ENCODE measurements at places on chromosomes 3 and 15.

GRCh38 chr3:110248666-110249065 lies 823.0 kb upstream of the NECTIN3 start:
- DNase-seq, result no peak

- DNase-seq, result peak; percentile 82
These were observed at the start of gene SHC4 for GRCh38 chr15:48963524-48964113. TSS of gene SHC4 (minus strand) at chr15:48963919. CDS start at chr15:48963015, 904 bp downstream.

DNA sequence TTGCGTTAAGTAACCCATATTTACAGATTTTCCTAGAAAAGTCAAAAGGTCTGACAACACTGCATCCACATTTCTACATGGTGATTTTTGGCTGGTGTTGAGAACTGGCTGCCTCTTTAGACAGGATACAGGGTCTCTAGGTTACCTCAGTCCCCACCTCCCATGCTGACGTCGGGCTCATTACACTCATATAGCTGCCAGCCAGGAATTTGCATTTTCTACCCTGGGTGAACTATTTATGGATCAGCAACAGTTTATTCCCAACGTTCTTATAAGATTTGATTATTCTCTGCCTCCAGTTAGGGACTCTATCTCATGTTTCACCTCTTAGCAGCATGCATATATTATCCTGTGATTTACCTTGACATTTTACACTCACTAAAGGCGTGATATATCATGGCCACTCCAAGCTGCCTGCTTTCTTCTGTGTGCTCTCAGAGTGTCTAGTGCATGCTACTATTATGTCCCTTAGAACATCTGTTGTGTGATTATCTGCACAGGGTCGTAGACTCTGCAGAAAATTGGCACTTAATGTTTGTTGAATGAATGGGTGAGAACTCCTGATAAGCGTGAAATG lies 49.0 kb downstream of the CLDN11 start:
- no peak for DNase-seq

DNA sequence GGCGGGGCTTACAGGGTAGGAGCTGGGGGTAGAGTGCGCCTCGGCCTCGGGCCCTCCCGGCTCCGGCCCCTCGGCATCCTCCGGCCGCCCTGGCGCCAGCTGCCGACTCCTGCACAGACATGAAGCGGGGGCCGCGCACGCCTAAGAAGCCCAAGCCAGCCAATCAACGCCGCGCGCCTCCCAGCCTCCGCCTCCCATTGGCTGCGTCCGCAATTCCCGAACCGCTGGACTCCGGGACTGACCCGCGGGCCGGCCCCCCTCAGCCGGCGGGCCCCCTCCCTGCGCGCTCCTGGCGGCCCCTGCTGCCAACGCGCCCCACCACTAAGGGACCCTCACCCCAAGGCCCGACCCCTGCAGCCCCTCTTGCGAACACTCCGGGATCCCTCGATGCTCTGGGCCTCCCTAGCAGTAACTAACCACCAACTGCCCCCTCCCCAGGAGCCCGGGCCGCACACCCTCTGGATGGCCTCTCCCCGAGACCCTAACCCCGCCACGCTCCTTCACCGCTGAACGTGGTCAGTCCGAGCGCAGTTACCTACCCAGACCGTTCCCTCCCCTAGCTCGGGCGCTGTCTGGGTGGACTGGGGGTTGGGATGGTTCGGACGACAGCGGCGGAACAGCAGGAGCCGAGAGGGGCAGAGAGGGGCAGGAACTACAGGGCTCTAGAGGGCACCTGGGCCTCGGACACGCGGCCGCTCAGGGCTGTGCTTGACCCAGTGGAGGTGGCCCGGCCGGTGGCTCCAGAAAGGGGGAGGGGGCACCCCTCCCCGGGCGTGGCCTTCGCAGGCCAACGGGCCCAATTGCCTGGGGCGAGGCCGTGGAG lies 5.0 kb downstream of the GATA2 start:
- peak; percentile 61 for DNase-seq

DNA sequence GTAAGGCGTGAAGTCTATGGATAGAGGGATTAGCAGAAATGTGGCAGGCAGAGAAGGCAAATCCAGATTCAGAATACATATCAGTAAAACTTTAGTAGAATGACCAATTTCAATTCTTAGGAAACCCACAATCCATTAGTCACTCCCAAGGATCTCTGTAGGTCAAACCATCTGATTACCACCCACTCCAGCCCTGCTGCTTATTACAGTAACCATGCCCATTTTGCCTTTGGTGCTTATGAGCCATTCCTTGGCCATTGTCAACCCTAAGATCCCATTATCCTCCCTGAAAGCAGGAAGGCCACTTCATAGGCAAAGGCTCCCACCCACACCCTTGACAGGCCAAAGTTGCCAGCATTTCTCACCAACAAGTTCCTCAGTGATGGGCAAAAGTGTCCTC lies 5.1 kb upstream of the KLHL40 start:
- no peak for DNase-seq

DNA sequence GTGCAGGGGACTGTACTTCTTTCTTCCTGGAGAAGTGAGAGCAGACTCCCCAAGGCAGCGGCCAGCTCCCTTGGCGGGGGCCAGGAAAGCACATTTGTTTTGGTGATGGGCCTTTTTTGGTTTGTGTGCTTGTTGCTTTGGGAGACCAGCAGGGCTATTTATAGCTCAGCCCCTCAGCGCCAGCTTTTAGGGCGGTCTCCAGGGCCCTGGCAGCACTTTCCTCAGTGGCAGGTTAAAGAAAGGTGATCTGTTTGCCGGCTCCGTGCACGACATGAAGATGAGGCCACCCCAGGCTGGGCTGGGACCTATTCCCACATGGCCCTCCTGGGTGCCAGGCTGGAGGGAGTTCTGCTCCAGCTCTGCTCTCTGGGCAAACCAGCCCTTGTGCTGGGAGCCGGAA lies 21.8 kb downstream of the SLC6A11 start:
- no peak for DNase-seq

- no peak for DNase-seq
These were observed 20.2 kb downstream of the AKAP13 start for GRCh38 chr15:85400606-85401005.

GRCh38 chr15:63669074-63669473 lies 71.9 kb downstream of the FBXL22 start:
- DNase-seq, result no peak

DNA sequence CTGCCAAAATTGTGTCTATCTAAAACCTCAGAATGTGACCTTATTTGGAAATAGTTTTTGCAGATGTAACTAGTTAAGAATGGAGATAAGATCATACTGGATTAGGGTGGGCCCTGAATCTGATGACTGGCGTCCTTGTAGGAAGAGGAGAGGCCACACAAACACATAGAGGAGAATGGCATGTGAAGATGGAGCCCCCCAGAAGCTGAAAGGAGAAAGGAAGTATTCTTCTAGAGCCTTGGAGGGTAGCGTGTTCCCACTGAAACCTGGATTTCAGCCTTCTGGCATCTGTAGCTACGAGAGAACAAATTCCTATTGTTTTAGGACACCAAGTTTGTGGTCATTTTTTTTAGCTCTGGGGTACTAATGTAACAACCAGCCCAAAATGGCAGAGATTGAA lies 423.0 kb upstream of the TPM1 start:
- DNase-seq, result peak; percentile 48

- DNase-seq, result no peak
These were observed 24.2 kb downstream of the NMNAT3 start for GRCh38 chr3:139653582-139653981.

- no peak for DNase-seq
These were observed 422.1 kb downstream of the GRM7 start for GRCh38 chr3:7282988-7283387.

GRCh38 chr3:176431038-176431418 lies 766.3 kb downstream of the TBL1XR1 start:
- DNase-seq, result no peak

GRCh38 chr15:63836579-63836978 lies 2.8 kb upstream of the HERC1 start:
- DNase-seq, result no peak

- DNase-seq, result no peak
These were observed 39.6 kb upstream of the CTNNB1 start for GRCh38 chr3:41159588-41160189.

GRCh38 chr3:14228681-14229470 lies 50.3 kb downstream of the LSM3 start:
- DNase-seq, result no peak

- no peak for DNase-seq
These were observed 453.8 kb downstream of the OTOL1 start for GRCh38 chr3:161950318-161950868.

DNA sequence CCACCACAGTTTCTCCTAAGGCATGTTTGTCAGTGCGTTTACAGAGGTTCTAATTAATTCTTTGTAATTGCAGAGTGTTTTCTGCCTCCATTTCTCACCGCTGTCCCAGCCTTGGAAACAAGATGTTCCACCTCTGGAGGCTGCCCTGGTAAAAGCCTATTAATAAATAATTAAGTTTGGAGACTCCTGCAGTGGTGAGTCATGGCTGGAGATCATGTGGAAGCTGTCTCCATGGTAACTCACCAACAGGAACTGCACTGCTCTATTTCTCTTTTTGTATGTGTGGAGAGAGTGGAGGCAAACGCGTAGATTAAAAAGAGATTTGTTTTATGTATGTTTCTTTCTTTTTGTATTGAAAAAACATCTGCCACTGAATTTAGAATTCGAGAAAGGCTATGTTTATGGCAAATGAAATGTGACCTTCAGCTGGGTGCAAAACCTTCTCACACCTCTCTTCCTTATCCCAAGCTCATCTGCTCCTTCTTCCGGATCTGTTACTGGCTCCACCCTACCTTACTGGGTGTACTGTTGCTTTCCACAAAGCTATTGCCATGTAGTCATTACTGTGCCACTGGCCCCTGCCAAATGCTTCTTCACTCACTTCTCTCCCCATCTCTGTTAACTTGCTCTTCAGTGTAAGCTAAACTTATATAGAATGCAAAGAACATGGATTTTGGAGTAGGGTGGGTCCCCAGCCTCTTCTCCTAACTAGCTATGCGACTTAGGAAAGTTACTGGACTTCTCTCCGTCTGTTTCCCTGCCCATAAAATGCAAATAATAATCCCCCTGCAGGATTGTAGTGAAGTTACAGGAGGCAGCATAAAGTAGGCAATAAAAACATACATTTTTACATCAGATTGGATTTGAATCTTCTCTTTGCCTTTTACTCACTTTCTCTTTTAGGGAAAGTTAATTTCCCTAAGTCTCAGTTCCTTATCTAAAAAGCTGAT lies 778.5 kb downstream of the NTRK3 start:
- DNase-seq, result peak; percentile 61

DNA sequence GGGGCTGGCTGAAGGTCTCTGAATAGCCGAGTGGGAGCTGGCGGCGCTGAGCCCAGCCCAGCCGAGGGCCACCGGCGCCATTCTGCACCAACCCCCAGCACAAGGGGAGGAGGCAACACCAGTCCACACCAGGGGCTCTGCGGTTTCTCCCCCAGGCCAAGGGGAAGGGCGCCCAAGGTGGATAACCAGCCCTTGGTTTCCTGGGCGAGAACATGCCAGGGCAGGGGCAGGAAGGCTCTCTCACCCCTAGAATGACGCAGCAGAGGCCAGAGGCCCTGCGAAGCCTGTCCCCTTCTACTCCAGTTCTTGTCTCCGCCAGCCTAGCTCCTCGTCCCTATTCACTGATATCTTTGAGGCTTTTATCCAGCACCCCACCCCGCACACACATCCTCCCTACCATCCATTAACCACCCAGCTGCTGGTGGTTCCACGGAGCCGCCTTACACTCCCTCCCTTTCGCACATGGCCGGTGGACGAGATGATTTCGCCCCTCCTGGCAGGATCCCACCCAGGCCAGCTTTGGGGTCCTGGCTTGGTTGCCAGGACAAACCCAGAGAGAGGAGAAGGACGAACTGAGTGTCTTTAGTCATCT lies 1.3 kb downstream of the RBPMS2 start:
- no peak for DNase-seq

DNA sequence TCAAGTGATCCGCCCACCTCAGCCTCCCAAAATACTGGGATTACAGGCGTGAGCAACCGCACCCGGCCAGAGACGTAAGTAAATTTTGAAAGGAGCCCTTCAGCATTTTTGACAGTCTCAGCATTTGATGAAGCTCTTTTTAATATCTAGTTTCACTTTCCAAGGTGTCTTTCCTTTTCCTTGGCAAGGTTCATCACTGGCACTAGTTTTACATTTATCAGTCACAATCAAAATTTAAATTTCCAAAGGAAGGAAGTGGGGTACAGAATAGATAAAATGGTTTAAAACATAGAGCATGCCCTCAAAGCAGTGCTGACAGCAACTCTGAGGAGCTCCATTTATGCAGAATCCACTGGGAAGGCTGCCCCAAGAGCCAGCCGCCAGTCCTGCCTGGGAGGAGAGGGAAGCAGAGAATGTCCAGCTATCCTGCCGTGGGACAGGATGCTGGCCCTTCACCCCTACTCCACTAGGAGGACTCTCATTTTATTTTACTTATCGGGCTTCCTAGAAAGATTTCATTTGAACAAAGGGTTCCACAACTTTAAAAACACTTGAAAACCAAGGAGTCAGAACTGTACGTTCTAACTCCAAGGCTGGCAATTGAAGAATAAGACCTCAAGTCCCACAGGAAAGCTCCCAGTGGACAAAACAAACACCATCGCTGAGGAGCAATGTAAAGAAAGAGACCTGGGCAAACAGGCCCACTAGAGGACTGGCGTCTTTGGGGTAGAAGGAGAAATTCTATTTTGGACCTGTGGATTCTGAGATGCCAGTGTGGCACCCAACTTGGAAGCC lies 9.9 kb downstream of the SFMBT1 start:
- no peak for DNase-seq

DNA sequence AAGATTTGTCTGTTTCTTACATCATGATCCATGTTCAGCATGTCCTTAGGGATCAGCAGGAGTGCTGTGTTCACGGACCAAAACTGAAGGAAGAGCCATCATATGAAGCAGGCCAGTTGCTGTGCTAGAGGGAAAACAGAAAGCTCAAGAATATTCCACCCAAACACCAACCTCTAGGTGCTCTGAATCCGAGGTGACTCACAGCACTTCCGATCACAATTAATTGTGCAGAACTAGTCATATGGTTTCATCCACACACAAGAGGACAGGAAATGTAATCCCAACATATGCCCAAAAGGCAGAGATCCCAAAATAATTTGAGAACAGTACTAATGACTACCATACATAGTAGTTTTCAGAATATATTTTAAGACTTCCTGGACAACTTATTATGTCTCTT lies 257.9 kb upstream of the KCNH8 start:
- no peak for DNase-seq

DNA sequence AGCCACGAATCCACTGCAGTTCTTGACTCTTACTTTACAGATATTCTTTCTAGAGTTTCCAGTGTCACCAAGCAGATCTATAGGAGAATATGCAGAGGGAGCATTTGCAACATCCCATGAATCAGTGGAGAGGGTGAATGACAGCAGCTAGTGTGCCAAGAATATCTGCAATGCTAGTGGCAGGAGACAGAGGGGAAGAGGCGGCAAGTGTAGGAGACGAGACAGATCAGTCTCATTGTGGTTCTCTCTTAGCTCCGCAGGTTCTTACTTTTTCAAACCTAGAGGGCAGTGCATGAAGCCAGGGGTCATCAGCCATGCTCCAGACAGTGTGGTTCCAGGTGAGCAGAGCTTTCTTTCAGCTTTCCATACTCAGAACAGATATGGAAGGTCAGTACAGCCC lies 744 bp downstream of the ZNF619 start:
- DNase-seq, result no peak

Data from fibroblast of skin of left quadriceps (primary cell).